ENCODE measurements at places on chromosomes 4 and X.
A peak's percentile ranks its signal among the peaks of the same experiment; 100 is the strongest.

DNA sequence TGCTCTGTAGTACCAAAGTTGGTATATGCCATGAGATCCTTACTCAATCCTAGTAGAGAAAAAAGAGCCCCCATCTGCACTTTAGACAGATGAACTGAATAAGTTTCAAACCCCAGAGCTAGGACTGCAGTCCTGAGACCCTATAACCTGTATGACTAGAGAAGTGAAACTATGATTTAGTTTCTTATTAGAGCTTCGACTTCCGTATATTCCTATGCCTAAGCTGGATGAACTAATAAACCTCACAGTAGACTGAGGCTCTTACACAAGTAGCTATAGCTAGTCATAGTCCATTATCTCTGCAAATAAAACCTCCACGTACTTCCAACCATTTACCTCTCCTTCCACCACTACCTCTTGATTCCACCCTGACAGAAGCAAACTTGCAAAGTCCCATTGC, 6.3 kb upstream of the OTUD4 start:
- DNase-seq: no peak

DNA sequence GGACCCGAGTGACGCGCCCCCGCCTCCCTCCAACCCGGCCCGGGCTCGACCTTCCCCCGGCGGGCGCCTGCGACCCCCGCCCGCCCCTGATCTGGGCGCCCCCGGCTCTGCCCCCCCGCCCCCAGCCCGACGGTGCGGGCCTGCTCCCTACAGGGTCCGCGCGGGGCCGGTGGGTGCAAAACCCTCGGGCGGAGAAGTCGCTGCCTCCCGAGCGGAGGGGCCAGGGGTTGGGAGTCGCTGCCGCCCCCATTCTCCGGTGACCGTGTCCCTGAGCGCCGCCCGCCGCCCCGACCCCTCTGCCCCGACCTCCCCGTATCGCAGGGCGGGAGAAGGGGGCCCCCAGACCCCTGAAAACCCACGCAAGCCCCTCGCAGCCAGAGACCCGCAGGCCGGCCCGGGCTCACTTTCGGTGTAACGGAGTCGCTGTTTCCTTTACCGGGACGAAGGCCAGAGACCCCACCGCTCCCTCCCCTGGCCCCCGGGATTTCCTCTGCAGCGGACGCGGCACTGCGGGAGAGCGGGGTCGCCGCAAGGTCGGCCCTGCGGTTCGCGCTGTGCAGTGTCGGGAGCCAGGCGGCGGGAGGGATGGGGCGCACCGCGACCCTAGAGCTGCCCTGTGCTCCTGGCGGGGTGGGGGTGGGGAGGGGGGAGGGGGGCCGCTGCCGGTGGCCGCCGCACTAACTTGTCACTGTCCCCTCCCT, 729 bp upstream of the CPLX1 start:
- DNase-seq: no peak

- DNase-seq: no peak
Measured at GRCh38 chr4:30434656-30435055, 285.5 kb upstream of the PCDH7 start.

- DNase-seq: no peak
Measured at GRCh38 chr4:165464813-165465381, 86.1 kb downstream of the CPE start.

DNA sequence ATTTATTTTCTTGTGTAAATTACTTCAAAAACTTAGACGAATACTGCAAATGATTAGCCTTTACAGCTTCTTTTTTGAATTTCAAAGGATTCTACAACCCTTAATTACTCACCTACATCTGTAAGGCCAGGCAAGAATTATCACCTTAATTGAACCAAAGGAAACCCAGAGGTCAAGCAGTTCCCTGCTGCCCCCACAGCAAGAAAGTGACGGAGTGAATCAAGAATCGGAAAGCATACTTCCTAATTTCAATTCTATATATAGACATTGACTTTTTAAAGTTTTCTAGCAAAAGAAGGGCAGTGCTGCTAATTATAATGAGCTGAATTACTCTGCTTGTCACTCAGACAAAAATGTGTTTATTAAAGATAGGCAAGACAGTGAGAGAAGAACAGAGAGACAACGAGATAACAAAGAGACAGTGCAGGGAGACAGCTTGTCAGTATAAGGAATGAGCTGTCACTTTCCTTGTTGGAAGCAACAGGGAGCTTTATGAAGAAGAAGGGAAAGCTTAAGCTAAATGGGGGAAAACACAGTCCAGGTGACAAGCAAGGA, 47.5 kb upstream of the SPANXN4 start:
- DNase-seq: no peak

GRCh38 chrX:134969726-134970125, 21.1 kb upstream of the SMIM10 start:
- DNase-seq: no peak

GRCh38 chrX:38220415-38221390, at the start of gene SRPX:
TSS of gene SRPX (minus strand) at chrX:38220871. CDS start at chrX:38220792, 79 bp downstream.
- DNase-seq: peak; percentile 33

DNA sequence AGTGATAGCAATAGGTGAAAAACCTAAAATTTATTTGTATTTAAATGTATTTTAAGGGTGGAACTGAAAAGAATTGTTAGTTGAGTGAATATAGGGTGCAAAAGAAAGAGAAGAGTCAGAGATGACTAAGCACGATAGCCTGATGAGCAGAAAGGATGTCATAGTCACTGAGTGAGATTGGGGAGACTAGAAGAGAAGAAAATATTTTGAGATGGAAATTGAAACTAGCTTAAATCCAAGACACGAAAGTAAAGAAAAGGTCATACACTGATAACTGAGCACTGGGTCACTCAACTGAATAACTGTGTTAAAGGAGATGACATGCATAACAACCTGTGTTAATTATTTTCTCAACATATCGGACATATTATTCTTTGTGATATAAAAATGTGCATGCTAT, 55.5 kb downstream of the SPANXN4 start:
- no peak for DNase-seq

DNA sequence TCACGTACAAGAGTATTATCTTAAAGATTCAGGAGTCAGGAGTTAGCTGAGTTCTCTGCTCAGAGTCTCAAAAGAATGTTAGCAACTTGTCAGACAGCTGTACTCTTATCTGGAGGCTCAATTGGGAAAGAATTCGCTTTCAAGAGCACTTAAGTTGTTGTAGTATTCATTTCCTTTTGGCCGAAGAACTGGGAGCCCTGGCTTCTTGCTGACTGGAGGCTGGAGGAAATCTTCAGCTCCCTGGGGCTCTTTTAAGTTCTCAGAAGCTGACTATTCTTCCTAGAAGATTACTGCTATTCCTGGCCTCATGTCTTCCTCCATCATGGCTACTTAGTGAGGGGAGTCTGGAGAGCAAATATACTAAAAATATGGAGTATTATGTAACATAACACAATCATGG, 587.2 kb downstream of the EPHA5 start:
- DNase-seq: no peak

DNA sequence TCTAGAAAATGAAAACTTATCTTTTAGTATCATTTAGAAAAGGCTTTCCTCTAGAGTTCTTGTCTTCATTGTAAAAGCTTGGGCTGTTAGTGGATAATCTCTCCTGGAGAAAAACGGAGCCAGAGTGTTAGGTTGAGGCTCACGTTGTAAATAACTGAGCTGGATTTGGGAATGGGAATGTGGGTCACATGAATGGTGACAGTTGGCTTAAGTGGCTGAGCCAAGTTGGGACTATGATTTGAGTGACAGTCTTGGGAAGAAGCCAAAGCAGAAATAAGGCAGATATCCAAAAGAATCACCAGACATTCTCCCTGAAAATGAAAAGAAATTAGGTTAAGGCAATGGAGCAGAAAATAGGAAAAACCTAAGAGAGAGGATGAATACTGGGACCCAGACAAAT, 33.6 kb upstream of the PDGFC start:
- DNase-seq: no peak

DNA sequence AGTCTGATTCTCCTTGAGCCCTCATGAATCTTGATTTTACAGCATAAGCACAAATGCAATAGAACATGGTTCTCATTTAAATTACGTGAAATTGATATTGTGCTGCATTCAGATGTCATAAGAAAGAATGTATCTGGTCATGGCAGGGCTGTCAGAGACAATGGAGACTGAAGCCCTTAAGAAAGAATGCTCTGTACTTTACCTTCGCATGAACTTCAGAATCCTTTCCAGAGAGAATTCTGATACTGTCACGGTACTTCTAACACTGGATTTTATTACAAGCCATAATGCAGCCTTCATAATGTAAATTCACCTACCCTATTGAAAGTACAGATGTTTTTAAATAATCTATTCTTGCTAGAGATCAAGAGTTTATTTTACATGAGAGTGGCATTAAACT, 677.9 kb upstream of the ADGRL3 start:
- DNase-seq: no peak

DNA sequence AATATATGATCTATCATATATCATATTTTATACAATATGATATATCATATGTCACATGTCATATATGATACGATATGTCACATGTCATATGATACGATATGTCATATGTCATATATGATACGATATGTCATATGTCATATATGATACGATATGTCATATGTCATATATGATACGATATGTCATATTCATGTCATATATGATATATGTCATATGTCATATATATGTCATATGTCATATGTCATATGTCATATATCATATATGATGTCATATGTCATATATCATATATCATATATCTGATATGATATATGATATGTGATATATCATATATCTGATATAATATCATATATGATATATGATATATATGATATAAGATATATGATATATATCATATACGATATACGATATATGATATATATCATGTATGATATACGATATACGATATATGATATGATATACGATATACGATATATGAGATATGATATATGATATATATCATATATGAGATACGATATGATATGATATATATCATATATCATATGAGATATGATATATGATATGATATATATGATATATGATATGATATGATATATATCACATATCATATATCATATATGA, 122.3 kb upstream of the USP9X start:
- DNase-seq: no peak

DNA sequence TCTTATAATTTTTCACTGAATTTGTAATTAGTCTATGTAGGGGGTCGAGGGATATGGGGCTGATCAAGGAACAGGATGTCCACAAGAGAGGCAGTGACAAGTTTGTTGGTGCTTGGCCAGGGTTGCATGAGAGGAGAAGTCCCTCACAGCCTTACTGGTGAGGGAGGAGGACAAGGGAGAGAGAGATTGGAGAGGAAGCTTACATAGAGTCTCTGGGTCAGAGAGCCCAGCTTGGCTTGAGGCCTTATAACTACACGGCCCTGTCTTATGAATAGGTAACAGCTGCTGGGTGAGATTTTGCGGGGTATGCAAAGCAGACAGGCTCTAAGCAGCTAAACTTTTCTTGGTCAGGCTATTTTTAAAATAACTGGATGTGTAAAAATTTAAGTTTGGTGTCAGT, 37.9 kb upstream of the OTUD4 start:
- peak; percentile 9 for DNase-seq

Data from heart right ventricle (tissue), 16 donors.